Cortex of kidney (tissue), 1 donor: ENCODE measurements at places on chromosomes 12 and 14.

- DNase-seq: no peak
These were observed 57.2 kb upstream of the ATP2A2 start for GRCh38 chr12:110223777-110224378.

DNA sequence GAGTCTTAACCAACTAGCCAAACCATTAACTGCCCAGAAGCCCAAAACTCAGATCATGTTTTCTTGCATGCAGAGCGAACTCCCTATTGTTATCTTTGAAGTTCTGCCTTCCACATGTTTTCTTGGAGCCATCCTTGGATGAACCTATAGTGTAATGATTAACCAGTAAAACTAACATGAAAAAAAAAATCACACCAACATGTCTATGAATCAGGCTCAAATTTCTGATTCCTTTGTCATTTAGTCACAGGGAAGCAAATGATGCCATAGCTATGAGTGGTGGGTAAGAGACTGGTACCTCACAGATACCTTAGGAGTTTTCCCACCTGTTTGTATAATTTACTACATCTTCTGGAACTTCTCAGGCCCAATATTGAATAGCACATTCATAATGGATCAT is 70.7 kb downstream of the PTPRO start:
- no peak for DNase-seq

DNA sequence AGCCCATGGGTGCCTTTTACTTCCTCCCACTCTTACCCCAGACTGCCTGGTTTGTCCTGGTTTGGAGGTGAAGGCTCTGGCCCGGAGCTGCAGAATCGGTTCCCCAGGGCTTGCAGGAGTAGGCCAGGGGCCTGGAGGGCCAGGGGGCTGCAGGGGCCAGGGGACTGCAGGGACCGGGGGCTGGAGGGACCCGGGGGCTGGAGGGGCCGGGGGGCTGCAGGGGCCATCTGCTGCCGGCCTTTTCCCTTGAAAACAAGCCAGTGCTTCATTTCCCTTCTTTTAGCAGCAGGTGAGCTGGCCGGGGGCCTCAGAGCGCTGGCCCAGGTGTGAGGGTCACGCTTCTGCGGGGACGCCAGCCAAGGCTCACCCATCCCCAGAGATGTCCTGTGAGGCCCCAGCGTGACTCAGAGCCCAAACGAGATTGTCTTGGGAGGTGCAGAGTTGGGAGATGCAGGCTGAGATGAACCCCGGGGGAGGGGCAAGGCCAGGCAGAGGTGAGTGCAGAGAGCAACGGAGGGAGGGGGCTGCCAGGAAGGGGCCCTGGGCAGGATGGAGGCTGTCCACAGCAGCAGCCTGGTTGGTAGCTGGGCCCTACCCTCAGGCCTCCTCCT is 154.9 kb downstream of the KIF26A start:
- DNase-seq: no peak

- DNase-seq: no peak
These were observed 13.2 kb upstream of the TSPAN11 start for GRCh38 chr12:30913323-30913722.

DNA sequence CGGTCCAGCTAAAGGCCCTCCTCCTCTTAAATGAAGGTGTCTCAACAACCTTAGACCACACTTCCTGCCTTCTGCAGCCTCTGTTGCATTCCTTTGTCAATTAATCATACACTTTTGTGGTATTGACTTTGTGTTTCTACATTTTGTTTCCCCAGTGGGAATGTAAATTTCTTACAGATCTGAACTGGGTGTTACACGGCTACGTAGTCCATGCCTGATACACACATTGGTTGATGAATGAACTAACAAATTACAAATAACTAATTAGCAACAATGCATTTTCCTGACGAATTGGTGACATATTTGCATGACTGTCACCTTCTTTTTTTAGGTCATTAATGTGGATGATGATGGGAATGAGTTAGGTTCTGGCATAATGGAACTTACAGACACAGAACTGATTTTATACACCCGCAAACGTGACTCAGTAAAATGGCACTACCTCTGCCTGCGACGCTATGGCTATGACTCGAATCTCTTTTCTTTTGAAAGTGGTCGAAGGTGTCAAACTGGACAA is 15.2 kb upstream of the CCT2 start:
- no peak for DNase-seq

- no peak for DNase-seq
These were observed 6.4 kb upstream of the A2M start for GRCh38 chr12:9122091-9122609.

DNA sequence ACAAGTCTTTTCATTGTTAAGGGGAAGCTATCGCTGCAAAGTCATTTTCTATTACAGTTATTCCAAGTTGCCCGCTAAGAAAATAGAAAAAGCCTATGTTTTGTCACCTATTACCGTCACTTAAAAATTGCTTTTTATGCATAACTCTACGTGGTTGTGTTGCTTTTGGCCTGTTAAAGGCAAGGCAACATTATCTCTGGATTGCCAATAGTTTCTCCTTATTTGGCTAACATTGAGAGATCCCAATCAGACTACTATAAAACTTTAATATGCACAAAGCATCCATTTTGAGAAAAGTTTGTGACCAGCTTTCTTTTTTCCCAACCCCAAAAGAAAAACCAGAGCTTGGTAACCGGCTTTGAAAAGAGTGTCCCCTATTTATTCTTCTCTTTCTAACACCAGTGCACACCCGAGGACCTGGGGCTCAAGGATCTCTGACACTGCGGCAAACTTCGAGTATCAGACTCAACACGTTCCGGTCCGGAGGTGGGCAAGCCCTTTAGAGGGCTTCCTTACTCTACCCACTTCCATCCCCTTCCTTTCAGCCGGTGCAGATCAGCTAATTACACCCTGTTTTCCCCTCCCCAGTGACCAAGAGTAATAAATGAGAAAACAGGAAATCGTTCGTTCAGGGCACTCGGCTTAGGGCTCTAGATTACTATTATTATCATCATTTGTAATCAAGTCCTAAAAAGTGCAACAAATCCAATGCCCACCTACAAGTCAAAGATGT is 1.2 kb downstream of the PPP1R12A start:
- no peak for DNase-seq

DNA sequence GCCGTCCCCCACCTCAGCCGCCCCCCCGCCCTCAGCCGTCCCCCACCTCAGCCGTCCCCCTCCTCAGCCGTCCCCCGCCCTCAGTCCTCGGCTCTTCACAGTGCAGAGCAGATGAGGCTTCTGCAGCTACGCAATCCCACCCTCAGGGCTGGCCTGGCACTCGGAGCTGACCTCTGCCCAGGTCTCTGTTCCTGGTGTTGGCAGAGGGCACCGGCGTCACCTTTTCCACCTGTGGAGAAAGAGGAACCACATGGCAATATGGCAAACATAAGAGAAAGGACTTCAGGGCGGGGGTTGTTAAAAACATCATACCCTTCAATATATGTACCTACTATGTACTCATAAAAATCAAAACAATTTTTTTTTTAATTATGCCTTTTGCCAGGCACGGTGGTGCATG is 45.8 kb downstream of the MLXIP start:
- no peak for DNase-seq

DNA sequence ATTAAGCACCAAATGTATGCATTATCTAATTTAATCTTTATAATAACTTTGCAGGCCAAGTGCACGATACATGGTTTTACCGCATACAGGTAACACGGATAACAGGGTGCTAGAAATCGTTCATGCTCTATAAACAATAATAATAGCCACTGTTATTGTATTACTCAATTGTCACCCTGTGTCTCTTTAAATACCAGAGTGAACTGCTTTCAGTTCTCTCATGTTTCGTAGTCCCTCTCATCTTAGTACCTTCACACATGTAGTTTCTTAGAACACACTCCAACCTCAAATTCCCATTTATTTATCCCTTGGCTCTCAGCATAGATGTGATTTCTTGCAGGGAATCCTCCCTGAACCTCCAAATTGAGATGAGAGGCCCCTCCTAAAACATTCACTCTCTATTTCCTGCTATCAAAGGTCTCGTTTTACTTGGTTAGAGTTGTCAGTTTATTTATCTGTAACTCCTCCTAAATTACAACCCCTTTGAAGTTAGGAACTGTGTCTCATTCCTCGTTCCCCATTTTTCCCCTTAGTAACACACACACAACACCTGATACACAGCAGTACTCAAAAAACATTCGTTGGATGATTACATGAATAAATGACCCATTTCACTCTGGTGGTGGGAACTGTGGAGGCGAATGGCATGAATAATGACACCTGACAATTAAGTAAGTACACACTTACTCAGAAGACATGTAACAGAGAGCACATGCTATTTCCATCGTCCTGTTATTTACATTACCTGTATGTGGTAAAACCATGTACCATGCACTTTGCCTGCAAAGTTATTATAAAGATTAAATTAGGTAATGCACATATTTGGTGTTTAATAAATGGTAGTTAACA is 134.6 kb downstream of the BTG1 start:
- DNase-seq: no peak

DNA sequence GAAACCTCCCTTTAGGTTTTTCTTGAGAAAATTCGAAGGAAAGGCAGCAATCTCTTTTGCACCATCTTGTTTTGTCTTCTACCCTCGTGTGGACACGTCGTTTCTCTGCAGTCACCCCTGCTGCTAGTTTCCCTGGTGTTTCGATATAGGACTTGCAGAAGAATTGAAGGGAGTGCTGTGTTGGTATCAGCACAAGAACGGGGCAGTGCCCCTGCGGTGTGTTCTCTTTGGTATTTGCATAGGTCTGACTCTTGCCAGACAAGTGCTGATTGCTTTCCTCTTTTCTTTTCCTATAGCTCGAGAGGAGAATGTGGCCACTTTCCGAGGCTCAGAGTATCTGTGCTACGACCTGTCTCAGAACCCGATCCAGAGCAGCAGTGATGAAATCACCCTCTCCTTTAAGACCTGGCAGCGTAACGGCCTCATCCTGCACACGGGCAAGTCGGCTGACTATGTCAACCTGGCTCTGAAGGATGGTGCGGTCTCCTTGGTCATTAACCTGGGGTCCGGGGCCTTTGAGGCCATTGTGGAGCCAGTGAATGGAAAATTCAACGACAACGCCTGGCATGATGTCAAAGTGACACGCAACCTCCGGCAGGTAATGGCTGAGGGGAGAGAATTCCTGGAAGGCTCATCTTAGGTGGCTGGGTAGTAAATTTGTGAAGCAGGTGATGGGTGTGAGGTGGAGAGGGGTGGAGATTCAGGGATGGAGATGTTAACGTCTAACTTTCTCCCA is 474.8 kb downstream of the NRXN3 start:
- DNase-seq: no peak

- DNase-seq: no peak
These were observed 43.8 kb downstream of the DDHD1 start for GRCh38 chr14:53109105-53110041.

GRCh38 chr12:49983892-49984291 is 11.1 kb downstream of the AQP6 start:
- no peak for DNase-seq

DNA sequence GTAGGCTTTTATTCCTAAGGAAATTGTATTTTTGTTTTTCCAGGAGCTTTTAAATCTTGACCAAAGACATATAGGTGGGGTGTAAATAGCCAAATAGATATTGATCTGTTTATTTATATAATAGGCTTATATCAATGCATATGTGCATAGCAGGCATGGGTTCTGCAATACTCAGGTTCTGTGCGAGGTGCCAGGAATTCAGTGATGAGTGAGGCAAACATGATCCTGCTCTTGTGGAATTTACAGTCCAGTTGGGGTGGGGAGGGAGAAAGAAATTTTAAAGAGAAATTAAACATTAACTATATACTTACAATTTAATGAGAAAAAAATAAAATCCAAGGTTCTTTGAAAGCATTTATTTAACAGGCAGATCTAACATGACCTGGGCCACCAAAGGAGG is 160.3 kb upstream of the HIF1A start:
- DNase-seq: no peak

DNA sequence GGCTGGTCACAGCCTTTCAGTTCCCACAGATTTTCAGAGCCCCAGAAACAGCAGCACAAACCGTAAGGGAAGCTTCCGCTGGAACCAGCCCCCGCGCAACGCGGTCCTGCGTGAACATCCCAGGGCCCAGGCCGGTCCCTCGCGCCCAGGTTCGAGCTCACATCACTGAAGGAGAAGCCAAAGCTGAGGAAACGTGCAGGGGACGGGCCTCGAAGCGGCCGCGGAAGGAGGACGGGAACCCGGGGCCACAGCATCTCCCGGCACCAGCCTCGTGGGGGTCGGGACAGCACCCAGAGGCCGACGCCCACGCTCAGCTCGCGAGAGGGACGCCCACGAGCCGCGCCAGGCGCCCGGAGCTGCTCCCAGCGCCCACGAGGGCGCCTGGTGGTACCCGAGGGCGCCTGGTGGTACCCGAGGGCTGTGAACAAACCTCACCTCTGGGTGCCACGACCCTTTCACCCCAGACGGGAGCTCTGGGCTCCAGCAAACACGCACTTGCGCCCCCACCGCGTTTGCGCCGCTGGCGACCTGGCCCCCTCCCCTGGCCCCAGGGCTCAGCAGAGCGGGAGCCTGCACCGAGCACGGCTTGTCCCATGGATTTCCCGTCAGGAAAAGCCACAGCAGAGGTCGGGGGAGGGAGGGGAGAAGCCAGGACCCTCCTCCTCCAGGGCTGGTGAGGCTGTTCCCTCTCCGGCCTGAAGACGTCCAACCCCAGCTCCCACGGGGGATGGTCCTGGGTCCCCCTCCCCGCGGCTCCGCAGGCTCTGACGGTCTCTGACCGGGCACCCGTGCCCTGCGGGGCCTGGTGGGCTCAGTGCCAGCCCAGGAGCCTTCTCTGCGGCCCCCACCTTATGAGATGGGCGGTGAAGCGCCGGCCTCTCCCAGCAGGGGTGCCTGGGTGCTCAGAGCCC is 6.9 kb downstream of the LRCOL1 start:
- DNase-seq: no peak

- DNase-seq: no peak
These were observed at the start of gene LYZ for GRCh38 chr12:69348162-69348938. Gene LYZ, plus strand, starts transcription at chr12:69348381. Its CDS starts 28 bp downstream, at chr12:69348409.

- DNase-seq: no peak
These were observed 49.7 kb upstream of the BDKRB2 start for GRCh38 chr14:96154900-96155299.

DNA sequence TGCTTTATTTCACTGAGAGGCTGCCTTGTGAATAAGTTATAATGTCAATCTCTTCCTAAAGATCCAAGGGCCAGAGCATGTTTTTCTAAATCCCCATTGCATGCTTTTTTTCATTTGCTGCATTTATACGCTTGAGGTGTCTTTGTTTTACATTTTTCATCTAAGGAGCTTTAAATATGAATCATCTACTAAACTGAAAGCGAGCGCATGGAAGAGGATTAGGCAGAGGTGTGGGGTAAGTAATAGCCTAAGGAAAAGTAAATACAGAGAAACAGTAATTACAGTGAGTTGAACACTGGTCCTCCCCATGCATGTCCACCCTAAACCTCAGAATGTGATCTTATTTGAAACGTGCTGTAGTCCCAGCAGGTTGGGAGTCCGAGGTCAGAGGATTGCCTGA is 76.4 kb upstream of the METAP2 start:
- DNase-seq: no peak

GRCh38 chr12:40149673-40150260 is 43.9 kb upstream of the SLC2A13 start:
- no peak for DNase-seq
